Stimulated activated CD4-positive, alpha-beta T cell treated with anti-CD3 and anti-CD28 coated beads, Interleukin-1b, Interleukin-23, amount 100 ng/mL, for 1 hour (primary cell): ENCODE measurements at places on chromosomes 5 and 9.
A peak's percentile ranks its signal among the peaks of the same experiment; 100 is the strongest.

DNA sequence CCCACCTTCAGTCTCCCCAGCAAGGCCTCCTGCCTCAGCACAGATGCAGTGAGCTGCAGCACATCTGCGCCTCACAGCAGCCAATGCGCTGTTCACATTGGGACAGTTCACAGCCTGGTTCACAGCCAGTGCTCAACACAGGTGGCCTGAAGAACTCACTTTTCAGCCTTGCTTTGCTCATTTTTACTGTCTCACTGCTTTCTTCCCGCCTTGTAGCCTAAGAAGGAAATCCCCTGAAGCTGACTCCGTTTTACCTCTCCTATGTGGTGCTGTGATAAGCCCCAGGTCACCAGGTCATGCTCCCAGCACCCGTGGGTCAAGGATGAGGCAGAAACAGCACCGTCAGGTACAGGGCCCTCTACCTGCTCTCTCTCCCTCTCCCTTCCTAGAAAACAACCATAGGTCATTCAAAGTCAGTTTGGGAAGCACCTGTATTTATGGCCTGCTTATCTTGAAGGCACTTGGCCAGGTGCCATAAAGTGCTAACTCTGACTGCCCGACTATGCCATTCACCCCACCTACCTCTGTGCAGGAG is 1.1 kb downstream of the GCNT4 start:
- DNase-seq: no peak

DNA sequence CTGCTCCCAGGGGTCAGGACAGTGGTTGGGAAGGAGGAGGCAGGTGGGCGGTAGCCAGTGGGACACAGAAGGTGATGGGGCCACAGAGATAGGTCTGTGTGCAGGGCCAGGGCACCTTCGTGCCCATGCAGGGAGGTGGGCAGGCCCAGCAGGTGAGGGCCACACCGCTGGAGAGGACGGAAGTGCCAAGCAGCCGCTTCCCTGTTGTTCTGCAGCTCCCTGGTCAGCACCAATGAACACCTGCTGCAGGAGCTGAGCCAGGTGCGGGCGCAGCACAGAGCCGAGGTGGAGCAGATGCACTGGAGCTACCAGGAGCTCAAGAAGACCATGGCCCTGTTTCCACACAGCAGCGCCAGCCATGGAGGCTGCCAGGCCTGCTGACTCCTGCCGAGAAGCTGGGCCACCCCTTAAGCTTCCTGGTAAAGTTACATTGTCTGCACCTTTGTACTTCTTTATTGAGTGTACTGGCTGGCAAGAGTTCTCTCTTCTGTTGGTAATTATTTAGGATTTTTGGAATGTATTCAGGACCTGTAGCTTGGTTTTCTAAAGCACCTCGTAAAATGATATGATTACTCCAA is 40.3 kb downstream of the TPPP start:
- no peak for DNase-seq

GRCh38 chr9:136245219-136246150 is at the start of gene QSOX2:
QSOX2 (minus strand) TSS chr9:136245812; CDS start chr9:136245803, 9 bp downstream.
- peak; percentile 72 for DNase-seq

DNA sequence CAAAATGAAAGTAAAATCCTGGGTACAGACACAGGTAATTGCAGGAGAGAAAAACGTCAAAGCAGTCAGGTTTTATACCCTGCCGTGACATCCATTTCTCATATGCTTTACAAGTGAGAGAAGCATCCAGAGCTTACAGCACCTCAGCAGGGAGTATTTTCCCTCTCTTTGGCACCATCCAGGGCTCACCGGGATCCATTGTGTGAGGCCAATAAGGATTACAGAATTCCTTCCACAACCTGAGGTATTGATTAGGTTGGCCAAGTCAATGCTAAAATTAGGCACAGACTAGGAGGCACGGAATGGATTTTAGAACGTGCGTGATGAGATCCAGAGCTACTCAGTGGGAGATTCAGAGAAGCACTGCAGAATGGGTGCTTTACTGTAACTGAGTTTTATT is 296.6 kb downstream of the FBXL7 start:
- DNase-seq: no peak

- DNase-seq: no peak
Measured at GRCh38 chr5:55540525-55540924, 5.8 kb upstream of the PLPP1 start.
